ENCODE measurements at places on chromosomes 1 and 21. TPM values are rescaled to one million over a fixed set of nuclear protein-coding genes. Genes with fewer than 3 reads are reported as not detected.

The KRTAP21-2 gene
- polyA plus RNA-seq: not detected

GRCh38 chr1:111538343-111539025, 35.1 kb upstream of the ADORA3 start:
- no peak overlapping the region for H3K27ac ChIP-seq
- H3K4me1 ChIP-seq: no peaks in the 10 kb centered on the region
- no peaks in the 10 kb centered on the region for H3K36me3 ChIP-seq
- no peak overlapping the region for H3K4me3 ChIP-seq
- H3K27me3 ChIP-seq: no peaks in the 10 kb centered on the region

The CYYR1 gene
- not detected for polyA plus RNA-seq

The CCDC28B gene
- polyA plus RNA-seq: 14.7 TPM

- H3K4me1 ChIP-seq: peaks cover 60% of the 10 kb centered on the region
- no peak overlapping the region for H3K27ac ChIP-seq
- no peaks in the 10 kb centered on the region for H3K36me3 ChIP-seq
- no peak for DNase-seq
- no peak overlapping the region for H3K4me3 ChIP-seq
Measured at GRCh38 chr1:51241119-51241518, 5.0 kb downstream of the RNF11 start.

DNA sequence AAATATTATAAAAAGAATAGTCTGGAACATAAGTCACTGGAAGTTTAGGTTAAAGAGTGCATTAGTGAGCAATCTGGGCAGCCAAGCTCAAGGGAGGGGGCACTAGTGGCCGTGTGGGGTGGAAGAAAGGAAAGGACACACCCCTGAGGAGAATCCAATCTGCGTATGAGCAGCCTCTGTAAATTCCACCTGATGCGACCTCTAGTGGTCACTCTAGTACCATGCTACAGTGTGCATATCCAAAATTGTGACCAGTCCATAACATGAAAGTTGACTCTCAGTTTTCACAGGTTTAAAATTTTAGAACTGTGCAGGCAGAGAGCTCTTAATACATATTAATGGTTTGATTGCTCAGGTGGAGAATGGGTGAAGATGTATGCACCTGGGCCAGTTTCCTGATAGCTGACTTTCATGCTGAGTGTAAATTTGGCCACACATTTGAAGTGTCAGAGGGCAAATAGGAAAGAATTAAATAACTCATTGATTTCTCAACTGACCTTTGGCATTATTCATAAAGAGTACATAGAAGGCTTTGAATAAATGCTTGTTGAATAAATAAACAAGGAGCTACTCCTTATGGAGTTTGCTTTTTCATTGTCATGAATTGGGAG, 105.9 kb upstream of the C21orf91 start:
- no peak overlapping the region for H3K27ac ChIP-seq
- no peak overlapping the region for H3K4me3 ChIP-seq
- H3K27me3 ChIP-seq: no peaks in the 10 kb centered on the region
- H3K36me3 ChIP-seq: no peaks in the 10 kb centered on the region

GRCh38 chr1:154502066-154502743, at the start of the genes SHE and TDRD10:
Gene SHE, minus strand, starts transcription at chr1:154502412. Its CDS starts 386 bp downstream, at chr1:154502026.
Gene TDRD10, plus strand, starts transcription at chr1:154502219. Its CDS starts 4,685 bp downstream, at chr1:154506904.
- H3K27ac ChIP-seq: no peak within 1 kb of the TSS
- H3K27me3 ChIP-seq: peaks cover 19% of the 10 kb centered on the region
- DNase-seq: peak; percentile 3
- no peaks in the 10 kb centered on the region for H3K36me3 ChIP-seq

The SLC16A4 gene
- polyA plus RNA-seq: 0.49 TPM

DNA sequence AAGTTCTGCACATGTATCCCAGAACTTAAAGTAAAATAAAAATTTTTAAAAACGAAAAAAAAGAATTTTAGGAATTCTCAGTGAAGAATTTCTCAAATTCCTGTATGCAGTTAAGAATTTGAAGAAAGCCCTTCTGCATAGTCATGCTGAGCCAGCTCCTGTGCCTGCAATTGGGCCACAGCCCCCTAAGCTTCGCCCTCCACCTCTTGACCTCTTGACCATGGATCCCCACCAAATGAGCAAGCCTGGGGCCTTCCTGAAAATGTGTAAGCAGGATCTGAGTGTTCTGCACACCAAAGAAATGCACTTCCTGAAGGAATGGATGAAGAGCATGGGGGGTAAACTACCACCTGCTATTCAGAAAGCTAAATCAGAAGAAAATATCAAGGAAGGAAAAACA, 52.0 kb downstream of the NBPF6 start:
- H3K4me3 ChIP-seq: no peak overlapping the region
- DNase-seq: no peak
- H3K4me1 ChIP-seq: peaks cover 24% of the 10 kb centered on the region
- no peaks in the 10 kb centered on the region for H3K36me3 ChIP-seq
- H3K27ac ChIP-seq: no peak overlapping the region
- peaks cover 3% of the 10 kb centered on the region for H3K27me3 ChIP-seq

The PAX7 gene
- polyA plus RNA-seq: not detected

- H3K4me1 ChIP-seq: no peaks in the 10 kb centered on the region
- no peak for DNase-seq
- H3K27ac ChIP-seq: no peak overlapping the region
- no peaks in the 10 kb centered on the region for H3K36me3 ChIP-seq
- no peak overlapping the region for H3K4me3 ChIP-seq
Measured at GRCh38 chr1:107010582-107010981, 45.9 kb upstream of the PRMT6 start.

GRCh38 chr1:227459326-227459841, 104.0 kb upstream of the ZNF678 start:
- H3K4me1 ChIP-seq: no peaks in the 10 kb centered on the region
- no peaks in the 10 kb centered on the region for H3K36me3 ChIP-seq
- no peak overlapping the region for H3K27ac ChIP-seq
- H3K4me3 ChIP-seq: no peak overlapping the region
- H3K27me3 ChIP-seq: no peaks in the 10 kb centered on the region

The C1orf94 gene
- not detected for polyA plus RNA-seq

The RPTN gene
- not detected for polyA plus RNA-seq

The TGFBR3 gene
- 78.5 TPM for polyA plus RNA-seq

DNA sequence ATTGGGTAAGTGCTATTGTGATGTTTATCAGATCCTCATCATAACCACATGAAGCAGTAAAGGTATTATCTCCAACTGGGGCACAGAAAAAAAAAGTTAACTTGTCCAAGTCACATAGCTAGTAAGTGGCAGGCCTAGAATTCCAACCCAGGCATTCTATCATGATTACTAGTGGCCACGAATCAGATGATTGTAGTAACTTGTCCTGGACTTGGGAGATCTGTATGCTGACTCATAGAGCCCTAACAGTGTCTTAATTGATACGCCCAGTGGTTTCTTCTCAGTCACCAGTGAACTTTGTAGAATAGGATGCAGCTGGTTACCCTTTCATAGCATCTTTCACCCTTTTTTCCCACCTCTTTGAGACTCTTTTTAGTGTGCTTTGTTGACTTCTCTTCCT, 91.1 kb upstream of the UBE2U start:
- no peak overlapping the region for H3K4me3 ChIP-seq
- no peaks in the 10 kb centered on the region for H3K36me3 ChIP-seq
- H3K27ac ChIP-seq: no peak overlapping the region
- no peaks in the 10 kb centered on the region for H3K27me3 ChIP-seq
- no peaks in the 10 kb centered on the region for H3K4me1 ChIP-seq

DNA sequence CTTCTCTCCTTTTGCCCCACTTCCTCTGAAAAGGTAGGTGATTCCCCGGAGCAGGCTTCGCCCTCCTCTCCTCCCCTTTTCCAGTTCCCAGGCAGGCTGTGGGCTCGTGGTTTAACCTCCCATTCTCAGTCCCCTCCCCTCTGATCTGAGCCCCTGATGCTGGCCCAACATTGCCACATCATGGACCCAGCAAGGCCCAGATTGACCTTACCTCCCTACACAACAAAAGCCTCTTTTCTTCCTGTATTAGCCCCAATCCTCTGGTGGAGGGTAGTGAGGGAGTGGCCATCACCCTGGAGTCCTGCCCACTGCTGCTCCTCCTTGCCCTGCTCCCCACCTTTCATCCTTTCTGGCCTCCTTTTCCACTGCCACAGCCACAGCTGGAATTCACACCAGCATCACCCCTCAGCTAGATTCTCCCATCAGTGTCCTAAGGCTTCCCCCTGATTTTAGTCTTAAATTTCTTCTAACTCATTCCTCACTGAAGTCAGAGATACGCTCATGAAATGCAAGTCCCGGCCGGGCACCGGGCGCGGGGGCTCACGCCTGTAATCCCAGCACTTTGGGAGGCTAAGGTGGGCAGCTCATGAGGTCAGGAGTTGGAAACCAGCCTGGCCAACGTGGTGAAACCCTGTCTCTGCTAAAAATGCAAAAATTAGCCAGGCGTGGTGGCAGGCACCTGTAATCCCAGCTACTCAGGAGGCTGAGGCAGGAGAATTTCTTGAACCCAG, 7.0 kb upstream of the ZBTB48 start:
- no peaks in the 10 kb centered on the region for H3K36me3 ChIP-seq
- H3K4me1 ChIP-seq: no peaks in the 10 kb centered on the region
- no peak overlapping the region for H3K4me3 ChIP-seq
- H3K27me3 ChIP-seq: no peaks in the 10 kb centered on the region
- DNase-seq: no peak
- H3K27ac ChIP-seq: no peak overlapping the region

DNA sequence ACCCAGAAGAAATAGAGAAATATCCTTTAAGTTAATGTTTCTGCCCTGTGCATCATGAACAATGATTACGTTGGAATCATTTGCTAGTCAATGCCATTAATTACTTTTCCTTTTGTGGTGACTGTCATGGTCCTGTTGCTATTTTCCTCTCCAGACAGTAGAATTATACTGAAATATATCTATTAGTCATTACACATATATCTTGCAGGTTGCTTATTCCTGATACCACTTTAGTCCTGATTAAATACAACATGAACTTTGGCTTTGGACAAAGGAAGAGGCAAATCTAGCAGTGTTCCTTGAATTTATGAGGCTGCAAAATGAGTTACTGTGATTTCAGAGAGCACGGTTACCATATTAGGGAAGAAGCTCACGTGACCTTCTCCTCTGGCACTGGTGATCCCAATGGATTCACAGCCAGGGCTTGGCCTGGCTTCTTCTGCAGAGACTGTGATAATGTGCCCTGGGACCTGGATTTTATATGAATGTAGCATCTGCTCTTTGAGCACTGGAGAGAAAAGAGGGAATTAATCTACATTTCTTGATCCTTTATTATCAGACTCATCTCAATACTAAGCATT, 12.4 kb upstream of the KRTAP19-8 start:
- no peaks in the 10 kb centered on the region for H3K36me3 ChIP-seq
- H3K4me1 ChIP-seq: no peaks in the 10 kb centered on the region
- no peak overlapping the region for H3K27ac ChIP-seq
- H3K27me3 ChIP-seq: no peaks in the 10 kb centered on the region
- no peak overlapping the region for H3K4me3 ChIP-seq

The UTP25 gene
- 4.9 TPM for polyA plus RNA-seq

GRCh38 chr21:45809421-45809820, 165.9 kb downstream of the PCBP3 start:
- no peak for DNase-seq
- no peak overlapping the region for H3K27ac ChIP-seq
- H3K4me3 ChIP-seq: no peak overlapping the region
- no peaks in the 10 kb centered on the region for H3K27me3 ChIP-seq
- H3K4me1 ChIP-seq: no peaks in the 10 kb centered on the region
- no peaks in the 10 kb centered on the region for H3K36me3 ChIP-seq

DNA sequence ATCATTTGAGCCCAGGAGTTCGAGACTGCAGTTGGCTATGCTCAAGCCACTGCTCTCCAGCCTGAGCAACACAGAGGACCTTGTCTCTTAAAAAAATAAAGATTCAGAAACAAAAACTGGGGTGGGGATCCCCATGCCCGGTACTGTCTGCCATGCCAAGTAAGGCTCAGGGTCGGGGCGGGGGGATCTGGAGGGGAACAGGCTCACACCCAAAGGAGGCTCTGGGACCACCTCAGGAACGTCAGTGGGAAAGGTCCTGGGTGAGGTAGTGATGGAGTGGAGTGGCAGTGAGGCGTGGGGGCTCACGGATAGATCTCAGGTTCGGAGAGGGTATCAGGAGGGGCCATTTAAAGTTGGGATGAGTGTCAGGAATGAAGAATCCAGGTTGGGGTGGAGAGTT, 765 bp upstream of the S100A4 start:
- peaks cover 11% of the 10 kb centered on the region for H3K36me3 ChIP-seq
- H3K27ac ChIP-seq: peak overlapping the region; percentile 79
- DNase-seq: no peak
- H3K27me3 ChIP-seq: no peaks in the 10 kb centered on the region

- H3K27me3 ChIP-seq: peaks cover 23% of the 10 kb centered on the region
- H3K4me1 ChIP-seq: peaks cover 17% of the 10 kb centered on the region
- no peak for DNase-seq
- no peak overlapping the region for H3K27ac ChIP-seq
Measured at GRCh38 chr1:156844102-156844501, 14.8 kb downstream of the INSRR start.

GRCh38 chr1:197763769-197764168, 11.5 kb downstream of the DENND1B start:
- H3K36me3 ChIP-seq: no peaks in the 10 kb centered on the region
- no peaks in the 10 kb centered on the region for H3K27me3 ChIP-seq
- H3K4me1 ChIP-seq: peaks cover 24% of the 10 kb centered on the region
- H3K4me3 ChIP-seq: no peak overlapping the region
- no peak overlapping the region for H3K27ac ChIP-seq
